Ammon's horn (tissue), 1 donor: ENCODE measurements at places on chromosomes 16 and 17.

DNA sequence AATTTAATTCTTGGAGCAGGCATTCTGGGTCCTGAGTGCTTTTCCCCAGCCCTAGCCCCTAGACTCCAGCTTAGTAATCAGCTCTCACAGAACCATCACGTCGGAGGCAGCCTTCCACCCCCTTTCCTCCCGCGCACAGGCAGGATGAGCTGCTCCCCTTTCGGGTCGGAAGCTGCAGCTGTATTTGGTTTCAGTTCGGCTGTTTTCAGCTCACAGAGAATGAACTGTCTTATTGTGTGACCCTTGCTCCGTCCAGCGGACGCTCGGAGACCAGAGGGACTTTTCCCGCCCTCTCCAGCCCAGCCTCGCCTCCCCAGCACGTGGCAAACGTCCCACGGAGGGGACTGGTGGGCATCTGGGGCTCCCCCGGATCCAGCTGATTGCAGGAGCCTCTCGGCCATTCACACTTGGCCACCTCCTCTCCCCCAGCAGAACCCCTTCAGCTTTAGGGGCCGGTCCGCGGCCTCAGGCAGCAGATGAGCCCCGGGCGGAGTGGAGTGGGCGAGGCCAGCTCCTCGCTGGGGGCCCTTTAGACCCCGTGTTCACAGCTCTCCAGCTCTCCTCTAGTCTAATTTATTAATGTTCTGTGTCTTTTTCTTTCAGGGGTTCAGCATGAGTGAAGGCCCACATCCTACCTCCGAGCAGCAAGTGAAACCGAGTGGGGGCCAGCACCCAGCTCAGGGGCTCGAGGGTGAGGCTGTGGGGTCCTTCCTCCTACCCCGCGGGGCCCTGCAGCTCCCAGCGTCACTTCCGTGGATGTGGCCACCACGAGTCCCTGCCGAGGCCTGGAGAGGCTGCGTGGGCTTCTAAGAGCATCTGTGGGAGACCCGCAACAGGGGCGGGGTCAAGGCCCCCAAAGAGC, 863 bp upstream of the UTS2R start:
- peak; percentile 24 for DNase-seq

DNA sequence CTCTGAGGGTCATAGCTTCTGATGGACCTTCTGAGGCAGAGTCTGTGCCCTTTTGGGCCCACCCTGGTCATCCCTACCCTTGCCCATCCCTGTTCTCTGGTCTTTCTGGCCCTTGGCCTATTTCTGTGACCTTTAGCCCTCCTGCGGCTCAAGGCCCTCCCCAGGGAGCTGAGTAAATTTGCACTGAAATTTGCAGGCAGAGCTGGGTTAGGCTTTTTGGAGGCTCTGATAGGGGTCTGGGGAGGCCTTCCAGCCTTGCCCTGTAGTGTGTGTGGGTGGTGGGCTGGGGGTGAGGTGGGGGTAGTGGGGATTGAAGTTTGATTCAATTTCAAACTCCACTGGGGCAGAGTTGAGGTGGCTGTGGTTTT, 17.8 kb downstream of the RARA start:
- DNase-seq: no peak

GRCh38 chr16:23679274-23679985, 741 bp downstream of the PLK1 start:
- no peak for DNase-seq

DNA sequence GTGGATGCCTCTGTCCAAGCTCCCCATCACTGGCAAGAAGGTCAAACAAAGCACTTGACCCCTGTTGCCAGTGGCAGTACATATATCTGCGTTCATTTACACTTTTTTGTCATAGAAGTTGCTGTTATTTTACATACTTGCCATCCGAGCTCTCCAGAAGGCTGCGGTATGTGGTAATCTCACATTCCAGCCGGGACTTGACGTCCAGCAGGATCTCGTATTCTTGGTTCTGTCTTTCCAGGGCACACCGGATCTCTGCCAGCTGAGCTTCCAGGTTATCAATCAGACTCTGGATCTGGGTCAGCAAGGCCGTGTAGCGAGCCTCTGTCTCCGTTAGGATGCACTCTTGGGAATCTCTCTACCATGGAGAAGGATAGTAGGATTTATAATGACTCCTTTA, 6.6 kb downstream of the KRT39 start:
- DNase-seq: no peak

GRCh38 chr17:57669671-57670529, 75.2 kb downstream of the CCDC182 start:
- no peak for DNase-seq

GRCh38 chr17:80176757-80177156, 6.9 kb downstream of the CARD14 start:
- no peak for DNase-seq

GRCh38 chr17:33387406-33387805, 94.3 kb upstream of the ASIC2 start:
- DNase-seq: no peak

- DNase-seq: no peak
Measured at GRCh38 chr17:17139972-17140589, 66.1 kb downstream of the PLD6 start.

GRCh38 chr17:13429201-13429600, 172.5 kb downstream of the HS3ST3A1 start:
- DNase-seq: no peak

- DNase-seq: no peak
Measured at GRCh38 chr16:54724346-54724925, 206.2 kb upstream of the IRX5 start.

DNA sequence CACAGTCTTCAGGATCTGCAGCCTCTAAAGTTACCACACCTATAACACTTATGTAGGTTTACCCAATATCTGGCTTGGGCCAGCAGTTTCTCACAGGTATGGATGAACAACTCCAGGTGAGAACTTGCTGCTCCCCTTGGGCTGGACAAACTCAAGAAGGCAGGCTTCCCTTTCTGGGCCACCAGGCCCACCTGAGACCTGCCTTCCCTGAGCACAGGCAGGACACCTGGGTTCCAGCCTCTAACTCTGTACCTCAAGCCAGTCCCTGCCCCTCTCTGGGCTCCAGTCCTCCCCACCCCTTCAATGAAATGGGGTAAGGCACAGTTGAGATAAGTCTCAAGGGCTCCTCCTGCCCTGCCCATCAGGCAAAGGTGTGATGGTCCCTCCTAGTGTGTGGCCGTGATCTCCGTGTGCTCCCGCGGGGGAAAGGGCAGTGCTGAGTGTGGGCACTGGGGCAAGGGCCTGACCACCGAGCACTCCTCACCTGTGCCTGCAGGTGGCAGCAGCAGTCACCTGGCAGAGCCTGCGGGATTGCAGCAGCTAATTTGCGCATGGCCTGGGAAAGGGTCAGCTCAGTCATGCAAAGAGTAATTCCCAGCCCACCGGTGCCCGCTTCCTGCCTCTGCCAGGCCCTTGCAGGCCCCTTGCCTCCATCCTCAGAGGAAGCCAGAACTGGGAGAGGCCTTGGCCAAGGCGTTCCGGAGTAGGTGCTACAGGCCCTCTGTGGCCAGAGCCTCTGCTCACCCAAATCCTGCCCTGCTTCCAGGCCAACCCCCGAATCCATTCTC, 28.2 kb upstream of the ADGRG1 start:
- no peak for DNase-seq

DNA sequence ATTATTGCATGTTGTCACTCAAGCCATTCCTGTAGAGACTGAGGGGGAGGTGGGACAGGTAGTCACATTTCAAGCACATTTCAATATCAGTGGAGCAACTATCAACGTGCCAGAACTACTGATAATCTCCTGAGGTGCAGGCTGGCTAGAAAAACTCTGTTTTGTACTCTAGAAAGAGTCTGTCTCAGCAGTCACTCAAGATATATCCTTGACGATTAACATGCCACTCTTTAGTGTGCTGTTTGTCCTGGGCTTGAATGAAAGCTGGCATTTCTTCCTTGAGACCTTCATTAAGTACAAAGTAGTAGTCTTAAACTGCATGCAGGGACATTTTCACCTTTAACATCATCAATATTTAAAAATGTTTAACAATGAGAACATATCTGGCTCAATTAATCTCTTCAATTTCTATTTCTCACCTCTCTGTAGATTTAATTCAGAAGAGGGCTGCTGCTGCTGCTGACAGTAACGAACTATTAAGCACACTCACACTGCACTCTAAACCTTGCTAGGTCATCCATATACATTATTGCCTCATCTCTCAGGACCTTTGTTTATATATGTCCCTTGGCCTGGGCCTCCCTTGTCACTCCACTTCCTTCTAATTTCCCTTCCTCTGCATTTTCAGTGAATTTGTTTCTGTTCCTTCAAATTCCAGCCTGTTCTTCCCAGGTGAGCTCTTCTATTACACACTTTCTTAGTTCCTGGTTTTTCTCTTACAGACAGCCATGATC, 412.0 kb downstream of the HAPSTR1 start:
- no peak for DNase-seq

DNA sequence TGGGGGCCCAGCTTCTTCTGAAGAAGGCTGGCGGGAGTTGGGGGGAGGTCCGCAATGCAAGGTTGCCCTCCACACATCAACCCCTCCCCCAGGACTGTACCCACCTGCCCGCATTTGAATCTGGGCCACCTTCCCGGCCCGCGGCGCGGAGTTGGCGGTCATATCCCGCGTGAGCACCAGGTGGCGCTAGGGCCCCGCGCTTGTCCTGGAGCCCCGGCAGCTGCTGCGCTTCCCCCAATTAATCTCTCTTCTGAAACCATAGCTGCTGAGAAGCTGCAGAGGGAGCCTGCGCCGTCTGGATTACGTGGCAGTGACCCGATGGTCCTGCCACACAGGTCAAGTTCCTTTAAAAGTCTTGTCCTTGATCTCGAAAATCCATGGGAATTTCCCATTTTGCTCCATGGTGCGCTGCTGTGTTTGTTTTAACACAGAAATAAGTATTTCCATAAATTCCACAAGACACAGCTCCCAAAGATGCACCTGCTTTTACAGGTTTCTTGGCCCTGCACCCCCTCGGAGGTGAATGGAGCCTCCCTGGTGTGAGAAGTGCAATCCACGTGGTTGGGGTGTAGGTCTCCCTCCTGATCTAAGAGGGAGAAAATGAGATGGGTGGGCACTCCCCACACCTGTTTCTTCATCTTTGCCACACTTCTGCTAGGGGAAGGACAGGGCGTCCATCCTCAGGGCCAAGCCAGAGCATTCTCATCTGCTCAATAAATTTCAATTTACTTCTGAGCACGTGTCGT, 22.1 kb downstream of the COX4I1 start:
- DNase-seq: peak; percentile 83

- no peak for DNase-seq
Measured at GRCh38 chr17:43755389-43755875, 3.2 kb downstream of the SOST start.

GRCh38 chr16:58509256-58510096, 5.8 kb upstream of the SETD6 start:
- no peak for DNase-seq

- no peak for DNase-seq
Measured at GRCh38 chr16:57411362-57411976, 6.9 kb downstream of the CCL17 start.

DNA sequence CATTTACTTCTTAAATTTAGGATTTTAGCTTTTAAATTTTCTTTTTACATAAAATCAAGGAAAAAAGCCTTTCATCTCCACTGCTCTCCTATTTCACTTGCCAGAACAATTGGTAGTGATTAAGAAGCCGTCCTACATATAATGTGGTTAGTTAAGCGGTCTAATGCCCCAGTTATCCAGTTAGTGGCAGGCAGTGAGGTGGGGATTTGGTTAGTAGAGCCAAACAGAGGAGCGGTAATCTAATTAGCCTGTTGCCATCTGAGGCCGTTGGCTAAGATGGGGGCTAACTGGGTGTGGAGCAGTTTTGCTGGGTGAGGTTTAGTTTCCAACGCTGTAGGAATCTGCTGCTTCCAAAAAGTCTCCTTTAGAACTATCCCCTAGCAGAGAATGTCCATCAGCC, 22.4 kb downstream of the SNX11 start:
- no peak for DNase-seq

DNA sequence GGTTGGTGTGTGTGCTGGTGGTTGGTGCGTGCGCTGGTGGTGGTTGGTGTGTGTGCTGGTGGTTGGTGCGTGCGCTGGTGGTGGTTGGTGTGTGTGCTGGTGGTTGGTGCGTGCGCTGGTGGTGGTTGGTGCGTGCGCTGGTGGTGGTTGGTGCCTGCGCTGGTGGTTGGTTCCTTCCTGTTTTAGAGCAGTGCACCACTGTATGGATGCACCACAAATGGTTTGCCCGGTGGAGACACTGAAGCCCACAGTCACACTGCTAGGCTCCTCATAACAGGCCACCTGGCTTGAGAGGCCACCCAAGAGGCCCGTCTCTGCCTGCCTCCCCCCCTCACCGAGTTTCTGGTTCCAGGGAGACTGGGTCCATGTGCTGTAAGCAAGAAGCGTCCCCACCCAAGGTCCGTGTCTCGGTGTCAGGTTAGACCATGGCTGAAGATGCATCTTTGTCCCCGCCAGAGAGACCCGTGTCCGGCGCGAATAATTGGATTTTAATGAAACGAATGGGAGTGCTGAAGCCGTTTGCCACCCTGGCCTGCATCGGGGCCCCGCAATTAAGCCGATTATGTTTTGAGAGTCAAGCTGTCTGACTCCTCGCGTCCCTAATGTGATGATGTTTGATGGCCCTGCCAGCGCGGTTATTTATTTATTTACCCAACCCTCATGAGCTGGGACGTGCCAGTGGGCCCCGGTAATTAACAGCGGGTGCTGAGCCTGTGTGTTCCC, 161.3 kb upstream of the GSE1 start:
- no peak for DNase-seq

DNA sequence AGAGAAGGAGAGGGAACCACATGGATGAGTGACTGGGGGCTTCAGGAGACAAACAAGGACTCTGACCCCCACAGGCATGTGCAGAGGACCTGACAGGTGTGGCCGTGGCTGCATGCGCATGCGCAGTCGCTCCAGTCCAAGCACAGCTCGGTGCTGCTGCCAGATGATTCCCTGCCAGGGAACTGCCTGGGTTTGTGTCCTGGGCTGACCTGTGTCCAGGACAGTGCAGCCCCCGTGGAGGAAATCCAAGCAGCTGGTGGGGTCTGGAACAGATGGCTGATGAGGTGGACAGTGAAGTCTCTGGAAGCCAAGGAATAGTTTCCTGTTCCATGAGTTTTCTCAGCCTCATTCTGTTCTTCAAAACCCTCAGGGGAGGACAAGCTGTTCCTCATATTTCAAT, 27.3 kb downstream of the LASP1 start:
- no peak for DNase-seq

DNA sequence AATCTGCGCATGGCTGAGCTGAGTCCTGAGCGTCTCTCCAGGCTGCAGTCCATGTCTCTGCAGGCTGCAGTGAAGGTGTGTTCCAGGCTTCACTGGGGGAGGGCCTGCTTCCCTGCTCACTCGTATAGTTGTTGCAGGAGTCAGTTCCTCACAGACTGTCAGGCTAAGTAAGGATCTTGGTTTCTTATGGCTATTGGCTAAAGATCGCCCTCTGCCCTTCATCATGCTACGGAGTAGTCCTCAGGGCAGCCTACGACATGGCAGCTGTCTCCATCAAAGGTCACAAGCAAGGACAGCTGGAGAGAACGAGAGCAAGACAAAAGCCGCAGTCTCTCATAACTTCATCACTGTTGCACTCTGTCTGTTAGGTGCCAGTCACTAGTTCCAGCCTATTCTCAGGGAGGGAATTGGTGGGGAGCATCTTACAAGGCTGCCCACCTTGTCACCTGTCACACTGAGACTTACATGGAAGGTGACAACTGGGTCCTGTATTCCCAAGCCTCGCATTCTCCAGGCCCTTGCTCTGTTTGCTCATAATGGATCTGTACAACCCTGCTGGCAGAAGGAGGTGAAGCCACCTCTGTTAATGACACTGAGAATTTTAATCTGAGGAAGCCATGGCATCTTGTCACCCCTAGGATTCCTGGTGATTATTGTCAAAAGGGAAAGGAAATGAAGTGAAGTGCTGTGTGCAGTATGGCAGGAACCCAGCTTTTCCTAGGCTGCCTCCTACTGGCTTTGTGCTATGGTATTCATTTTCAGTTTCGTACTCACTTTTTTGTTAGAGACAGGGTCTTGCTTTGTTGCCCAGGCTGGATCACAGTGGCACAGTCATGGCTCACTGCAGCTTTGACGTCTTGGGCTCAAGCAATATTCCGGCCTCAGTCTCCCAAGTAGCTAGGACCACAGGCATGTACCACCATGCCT, 43.4 kb downstream of the MFSD11 start:
- DNase-seq: no peak
